Kidney (tissue), 22 donors: ENCODE measurements at places on chromosomes 4 and X. TPM values are rescaled to one million over a fixed set of nuclear protein-coding genes. Genes with fewer than 3 reads are reported as not detected.

GRCh38 chr4:40918330-40918729, 168.6 kb downstream of the NSUN7 start:
- DNase-seq: no peak
- H3K4me3 ChIP-seq: no peak overlapping the region
- H3K27ac ChIP-seq: no peak overlapping the region
- H3K4me1 ChIP-seq: peaks cover 10% of the 10 kb centered on the region
- no peaks in the 10 kb centered on the region for H3K27me3 ChIP-seq
- H3K36me3 ChIP-seq: peaks cover 7% of the 10 kb centered on the region

DNA sequence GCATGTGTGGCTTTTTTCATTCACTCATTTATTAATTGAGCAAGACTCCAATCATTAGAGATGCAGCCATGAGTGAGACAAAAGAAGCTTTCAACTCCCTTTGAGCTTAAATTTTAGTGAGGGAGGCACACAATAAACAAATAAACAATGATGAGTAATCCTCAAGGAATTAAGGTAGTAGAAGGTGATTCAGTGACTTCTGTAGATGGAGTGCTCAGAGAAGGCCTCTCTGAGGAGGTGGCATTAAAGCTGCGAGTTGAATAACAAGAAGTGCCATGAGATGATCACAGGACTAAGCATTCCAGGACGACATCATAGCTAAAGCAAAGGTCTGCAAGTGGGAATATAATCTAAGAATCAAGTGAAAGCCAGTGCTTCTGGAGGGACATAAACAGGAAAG, 77.6 kb downstream of the NWD2 start:
- H3K27me3 ChIP-seq: no peaks in the 10 kb centered on the region
- H3K27ac ChIP-seq: no peak overlapping the region
- DNase-seq: no peak
- H3K4me3 ChIP-seq: no peak overlapping the region
- H3K36me3 ChIP-seq: no peaks in the 10 kb centered on the region
- H3K4me1 ChIP-seq: no peaks in the 10 kb centered on the region

- no peak overlapping the region for H3K27ac ChIP-seq
- H3K36me3 ChIP-seq: no peaks in the 10 kb centered on the region
- H3K4me3 ChIP-seq: no peak overlapping the region
- H3K4me1 ChIP-seq: no peaks in the 10 kb centered on the region
- H3K27me3 ChIP-seq: no peaks in the 10 kb centered on the region
Observed at GRCh38 chr4:149008415-149009025, 566.3 kb upstream of the NR3C2 start.

- no peak for DNase-seq
- peaks cover 3% of the 10 kb centered on the region for H3K4me1 ChIP-seq
- no peaks in the 10 kb centered on the region for H3K36me3 ChIP-seq
- no peak overlapping the region for H3K27ac ChIP-seq
- H3K4me3 ChIP-seq: no peak overlapping the region
- no peaks in the 10 kb centered on the region for H3K27me3 ChIP-seq
Observed at GRCh38 chrX:130111220-130112154, 1.2 kb upstream of the ELF4 start.

The SYP gene
- polyA plus RNA-seq: 7.2 TPM

The LEF1 gene
- polyA plus RNA-seq: 5.1 TPM

GRCh38 chr4:174273930-174274329, 9.5 kb downstream of the FBXO8 start:
- H3K4me3 ChIP-seq: no peak overlapping the region
- H3K4me1 ChIP-seq: no peaks in the 10 kb centered on the region
- H3K36me3 ChIP-seq: no peaks in the 10 kb centered on the region
- DNase-seq: no peak
- no peak overlapping the region for H3K27ac ChIP-seq

The CT45A5 gene
- polyA plus RNA-seq: not detected

The EGFL6 gene
- polyA plus RNA-seq: 0.43 TPM

GRCh38 chr4:1300466-1301455, 11.1 kb downstream of the MAEA start:
- H3K4me3 ChIP-seq: no peak overlapping the region
- DNase-seq: no peak
- no peaks in the 10 kb centered on the region for H3K27me3 ChIP-seq
- H3K27ac ChIP-seq: peak overlapping the region; percentile 27

GRCh38 chrX:130694983-130695382, 208.0 kb downstream of the ENOX2 start:
- H3K27me3 ChIP-seq: no peaks in the 10 kb centered on the region
- no peak overlapping the region for H3K27ac ChIP-seq
- no peaks in the 10 kb centered on the region for H3K4me1 ChIP-seq
- no peak for DNase-seq

GRCh38 chr4:17164666-17165065, 266.2 kb upstream of the LDB2 start:
- no peaks in the 10 kb centered on the region for H3K27me3 ChIP-seq
- DNase-seq: no peak
- H3K27ac ChIP-seq: no peak overlapping the region
- H3K36me3 ChIP-seq: no peaks in the 10 kb centered on the region

DNA sequence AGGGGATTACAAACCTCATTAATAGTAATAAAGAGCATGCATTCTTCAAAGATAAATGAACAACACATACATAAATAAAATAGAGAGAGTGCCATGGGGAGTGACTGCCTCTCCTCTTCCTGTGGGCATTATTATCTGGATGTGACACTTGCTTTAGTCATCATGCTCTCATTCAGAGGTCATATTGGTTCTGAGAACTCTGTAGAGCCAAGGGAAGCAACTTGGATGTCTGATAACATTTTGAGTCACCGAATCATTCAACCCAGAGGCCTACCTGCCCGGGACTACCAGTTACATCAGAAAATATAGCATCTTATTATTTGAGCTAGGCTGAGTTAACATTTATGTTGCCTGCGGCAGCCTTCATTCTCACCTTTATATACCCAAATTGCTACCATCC, 489.5 kb downstream of the STIM2 start:
- H3K27me3 ChIP-seq: no peaks in the 10 kb centered on the region
- H3K27ac ChIP-seq: no peak overlapping the region
- no peaks in the 10 kb centered on the region for H3K4me1 ChIP-seq
- no peak overlapping the region for H3K4me3 ChIP-seq

The UGT8 gene
- 20.0 TPM for polyA plus RNA-seq

DNA sequence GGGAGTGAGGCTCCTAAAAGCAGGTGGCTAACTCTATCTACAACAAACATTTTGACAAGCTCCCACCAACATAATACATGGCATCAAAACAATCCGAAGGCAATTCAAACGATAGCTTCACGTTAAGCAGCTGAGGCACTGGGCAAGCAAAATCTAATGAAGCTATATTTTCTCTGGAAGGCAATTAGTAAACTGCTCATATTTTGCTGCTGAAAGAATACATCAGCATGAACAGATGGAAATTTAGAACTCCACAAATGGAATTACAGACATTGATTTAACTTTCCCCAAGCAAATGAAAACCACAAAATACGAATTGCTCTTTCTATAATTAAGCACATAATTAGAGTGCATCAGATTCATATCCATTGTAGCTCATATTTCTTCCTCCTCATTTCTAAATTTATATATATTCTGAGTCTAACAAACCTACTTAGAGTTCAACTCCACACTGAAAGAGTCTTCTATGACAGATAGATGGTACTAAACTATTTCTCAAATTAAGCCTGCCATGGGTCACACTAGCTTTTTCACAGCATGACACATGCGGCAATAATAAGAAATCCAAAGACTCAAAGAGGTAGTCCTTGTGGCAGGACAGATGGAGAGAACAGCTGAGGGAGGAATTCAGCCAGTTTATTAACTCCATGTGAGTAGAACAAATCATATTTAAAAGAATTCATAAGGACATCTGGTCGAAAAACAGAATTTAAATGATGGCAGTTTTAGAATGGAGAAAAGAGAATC, 305.4 kb downstream of the MAPK10 start:
- no peak overlapping the region for H3K27ac ChIP-seq
- no peaks in the 10 kb centered on the region for H3K36me3 ChIP-seq
- no peak overlapping the region for H3K4me3 ChIP-seq
- H3K27me3 ChIP-seq: no peaks in the 10 kb centered on the region

DNA sequence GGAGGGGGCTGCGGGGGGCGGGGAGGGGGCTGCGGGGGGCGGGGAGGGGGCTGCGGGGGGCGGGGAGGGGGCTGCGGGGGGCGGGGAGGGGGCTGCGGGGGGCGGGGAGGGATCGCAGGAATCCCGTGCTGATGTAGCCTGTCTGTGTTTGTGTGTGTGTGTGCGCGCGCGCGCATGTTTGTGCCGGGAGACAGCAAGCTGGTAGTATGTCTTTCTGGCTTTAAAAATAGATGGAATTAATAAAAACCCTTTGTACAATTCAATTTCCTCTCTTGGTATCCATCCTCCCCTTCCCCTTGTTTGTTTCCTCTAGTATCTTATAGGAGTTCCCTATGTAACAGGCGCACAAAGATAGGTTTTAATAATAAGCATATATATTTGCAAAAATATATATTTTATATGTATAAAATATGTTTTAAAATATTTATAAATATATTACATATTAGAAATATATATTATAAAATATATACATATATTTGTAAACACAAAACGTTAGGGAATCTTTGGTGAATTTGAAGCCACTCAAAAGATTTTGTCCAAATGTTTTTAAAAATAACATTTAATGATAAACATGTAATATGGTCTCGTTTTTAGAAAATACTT, 782 bp downstream of the ARHGAP24 start:
- peak overlapping the region; percentile 64 for H3K4me3 ChIP-seq
- H3K36me3 ChIP-seq: no peaks in the 10 kb centered on the region
- H3K4me1 ChIP-seq: no peaks in the 10 kb centered on the region
- no peaks in the 10 kb centered on the region for H3K27me3 ChIP-seq
- peak; percentile 77 for DNase-seq
- no peak overlapping the region for H3K27ac ChIP-seq

- H3K27ac ChIP-seq: no peak within 1 kb of the TSS
- peak; percentile 66 for DNase-seq
- H3K27me3 ChIP-seq: no peaks in the 10 kb centered on the region
- no peaks in the 10 kb centered on the region for H3K4me1 ChIP-seq
- H3K4me3 ChIP-seq: peak within 1 kb of the TSS; percentile 56
Observed at GRCh38 chrX:101485212-101485949, at the start of gene ARMCX4. Gene ARMCX4, plus strand, starts transcription at chrX:101485456. Its CDS starts 3,134 bp downstream, at chrX:101488590.

DNA sequence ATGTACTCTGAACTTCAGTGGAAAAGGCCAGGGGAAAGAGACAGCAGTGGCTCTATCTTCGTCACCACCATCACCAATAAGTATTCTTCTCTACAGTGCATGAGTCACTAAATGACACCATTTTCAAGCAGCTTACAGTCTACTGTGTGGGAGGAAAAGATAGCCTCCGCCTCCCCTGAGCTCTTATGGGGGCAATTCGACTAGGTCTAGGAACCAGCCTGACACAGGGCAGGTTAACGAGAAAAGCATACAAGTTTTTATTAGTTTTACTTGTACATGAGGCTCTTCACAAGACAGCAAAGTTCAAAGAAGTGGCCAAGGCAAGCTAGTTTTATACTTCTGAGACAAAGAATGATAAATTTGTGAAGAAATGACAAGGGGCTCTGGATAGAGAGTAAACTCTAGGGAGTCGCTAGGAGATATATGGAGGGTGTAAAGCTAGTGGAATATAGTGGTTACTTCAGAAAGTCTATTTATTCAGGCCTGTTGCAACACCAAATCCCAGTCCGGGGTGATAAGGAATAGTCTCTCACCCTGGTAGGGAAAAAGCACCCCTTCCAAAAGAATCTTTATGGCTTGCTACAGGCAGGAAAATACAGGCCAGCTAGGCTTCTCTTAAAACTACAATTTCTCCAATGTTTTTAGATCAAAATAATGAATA, 49.7 kb downstream of the SCD5 start:
- no peak overlapping the region for H3K4me3 ChIP-seq
- peak overlapping the region; percentile 90 for H3K27ac ChIP-seq
- H3K4me1 ChIP-seq: peaks cover 51% of the 10 kb centered on the region
- no peaks in the 10 kb centered on the region for H3K36me3 ChIP-seq

DNA sequence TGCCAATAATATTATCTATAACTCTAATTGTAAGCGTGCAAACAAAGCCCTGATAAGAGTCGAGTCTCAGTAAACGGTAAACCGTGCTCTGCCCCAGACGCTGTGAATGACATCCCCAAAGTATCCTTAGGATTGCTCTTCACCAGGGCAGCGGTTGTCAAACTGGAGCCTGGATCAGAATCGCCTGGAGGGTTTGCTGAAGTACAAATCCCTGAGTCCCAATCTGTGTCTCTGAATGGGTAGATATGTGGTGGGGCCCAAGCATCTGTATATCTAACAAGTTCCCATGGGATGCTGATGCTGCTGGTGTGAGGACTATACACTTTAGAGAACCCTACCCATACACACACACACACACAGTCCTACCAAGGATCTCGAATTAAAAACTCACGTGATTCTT, 813 bp upstream of the APBB2 start:
- peak overlapping the region; percentile 4 for H3K4me3 ChIP-seq
- H3K27me3 ChIP-seq: no peaks in the 10 kb centered on the region
- H3K4me1 ChIP-seq: peaks cover 7% of the 10 kb centered on the region
- no peak overlapping the region for H3K27ac ChIP-seq

GRCh38 chr4:184250795-184251669, 33.4 kb upstream of the ENPP6 start:
- H3K27ac ChIP-seq: no peak overlapping the region
- no peaks in the 10 kb centered on the region for H3K36me3 ChIP-seq
- H3K4me1 ChIP-seq: no peaks in the 10 kb centered on the region

The KCND1 gene
- 0.92 TPM for polyA plus RNA-seq

DNA sequence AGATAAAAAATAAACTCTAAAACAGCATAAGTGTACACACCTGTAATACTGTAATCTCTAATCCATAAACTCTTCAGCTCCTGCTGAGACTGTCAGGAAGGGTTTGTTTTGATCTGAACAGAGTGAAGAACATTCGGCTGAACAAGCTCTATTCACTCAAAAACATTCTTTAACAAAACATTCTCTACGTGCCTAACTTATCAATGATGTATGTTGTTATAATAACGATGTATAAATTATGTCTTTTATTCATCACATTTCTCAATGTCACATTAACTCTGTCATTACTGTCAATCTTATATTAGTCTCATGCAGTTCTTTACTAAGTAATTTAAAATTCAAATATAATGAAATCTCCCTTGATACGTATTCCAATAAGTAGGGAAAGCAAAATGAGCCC, 280.6 kb downstream of the FSTL5 start:
- H3K4me3 ChIP-seq: no peak overlapping the region
- H3K27me3 ChIP-seq: no peaks in the 10 kb centered on the region
- no peak overlapping the region for H3K27ac ChIP-seq
- no peak for DNase-seq

DNA sequence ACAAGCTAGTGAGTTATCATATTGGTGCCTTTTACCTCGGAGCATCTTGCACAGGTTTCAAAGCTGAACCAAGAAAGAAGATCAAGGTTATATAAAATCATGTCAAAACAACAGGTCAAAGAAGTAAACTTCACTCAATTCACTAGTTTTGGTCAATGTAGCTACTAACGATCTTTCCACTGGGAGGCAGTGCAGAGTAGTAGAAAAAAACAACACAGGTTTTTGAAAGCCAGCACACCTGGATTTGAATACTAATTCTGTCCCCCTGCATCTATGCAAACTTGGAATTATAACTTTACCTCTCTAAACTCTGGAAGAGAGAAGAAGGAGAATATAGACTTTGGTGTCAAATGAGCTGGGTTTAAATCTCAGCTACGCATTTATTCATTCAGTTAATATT, 266.1 kb downstream of the GRIA3 start:
- no peaks in the 10 kb centered on the region for H3K27me3 ChIP-seq
- H3K36me3 ChIP-seq: no peaks in the 10 kb centered on the region
- H3K27ac ChIP-seq: no peak overlapping the region
